ENCODE measurements at places on chromosomes 12 and 14.

- no peak for DNase-seq
Measured at GRCh38 chr14:37320106-37320505, 122.4 kb downstream of the MIPOL1 start.

GRCh38 chr14:28742171-28742846 is 24.3 kb upstream of the FOXG1 start:
- no peak for DNase-seq

DNA sequence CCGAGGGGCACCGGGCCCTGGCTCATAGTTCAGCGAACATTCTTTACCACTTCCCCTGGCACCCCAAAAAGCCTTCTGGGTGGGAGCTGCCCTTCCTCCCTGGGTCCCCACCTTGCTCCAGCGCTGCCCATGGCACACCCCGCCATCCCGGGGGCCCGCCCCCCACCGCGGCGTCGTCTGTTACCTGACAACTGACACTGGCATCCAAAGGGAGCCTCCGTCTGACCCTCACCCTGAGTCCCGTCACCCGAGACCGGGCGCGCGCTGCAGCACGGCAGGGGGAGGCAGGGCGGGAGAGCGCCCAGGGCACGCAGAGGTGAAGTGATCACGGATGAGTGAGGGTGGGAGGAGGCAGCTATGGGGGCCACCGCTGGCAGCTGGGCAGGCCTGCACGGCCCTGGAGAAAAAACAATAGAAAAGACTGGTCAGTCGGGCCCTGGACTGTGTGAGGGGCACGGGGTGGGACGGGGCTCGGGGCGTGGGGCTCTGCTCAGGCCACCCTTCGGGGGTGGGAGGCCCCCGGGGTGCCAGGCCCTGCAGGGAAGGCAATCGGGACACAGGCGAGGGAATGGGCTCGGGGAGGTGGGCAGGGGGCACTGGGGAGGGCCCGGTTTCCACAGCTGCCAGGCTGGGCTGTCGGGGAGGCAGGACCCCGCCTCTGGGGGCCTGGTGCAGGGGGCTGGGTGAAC is 40.7 kb downstream of the BCL11B start:
- DNase-seq, result no peak

GRCh38 chr12:32145096-32145495 is 38.4 kb downstream of the BICD1 start:
- no peak for DNase-seq

DNA sequence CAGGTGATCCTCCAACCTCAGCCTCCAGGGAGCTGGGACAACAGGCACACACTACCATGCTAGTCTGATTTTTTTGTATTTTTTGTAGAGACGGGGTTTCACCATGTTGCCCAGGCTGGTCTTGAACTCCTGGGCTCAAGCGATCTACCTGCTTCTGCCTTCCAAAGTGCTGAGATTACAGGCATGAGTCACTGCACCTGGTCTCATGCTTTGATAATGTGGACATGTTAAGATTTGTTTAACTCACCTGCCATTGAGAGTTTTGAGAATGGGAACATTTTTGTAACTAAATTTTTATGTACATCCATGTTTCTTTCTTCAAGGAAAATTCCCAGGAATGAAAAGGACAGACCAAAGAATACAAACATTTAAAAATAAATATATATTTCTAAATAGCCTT is 121.2 kb downstream of the MIPOL1 start:
- no peak for DNase-seq

DNA sequence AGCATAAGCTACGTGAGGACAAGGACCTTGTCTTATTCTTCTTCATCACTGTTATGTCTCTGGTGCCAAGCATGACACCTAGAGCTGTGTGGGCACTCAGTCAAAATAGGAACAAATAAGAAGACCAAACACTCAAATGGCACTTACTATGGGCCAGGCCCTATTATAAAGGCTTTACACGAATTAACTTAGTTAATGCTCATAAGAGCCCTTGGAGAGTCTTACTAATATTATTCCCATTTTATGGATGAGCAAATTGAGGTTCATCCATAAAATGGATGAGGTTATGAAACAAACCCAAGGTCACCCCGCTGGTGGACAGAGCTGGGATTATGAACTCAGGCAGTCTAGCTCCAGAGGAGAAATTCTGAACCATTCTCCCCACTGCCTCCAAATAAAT is 47.7 kb downstream of the ISCA2 start:
- DNase-seq, result no peak

All from NCI-H446 treated with DMSO at 0.1 percent for 48 hours (cell line).